Stomach (tissue), 19 donors: ENCODE measurements at places on chromosomes 1 and 21. TPM values are rescaled to one million over a fixed set of nuclear protein-coding genes. Genes with fewer than 3 reads are reported as not detected.

DNA sequence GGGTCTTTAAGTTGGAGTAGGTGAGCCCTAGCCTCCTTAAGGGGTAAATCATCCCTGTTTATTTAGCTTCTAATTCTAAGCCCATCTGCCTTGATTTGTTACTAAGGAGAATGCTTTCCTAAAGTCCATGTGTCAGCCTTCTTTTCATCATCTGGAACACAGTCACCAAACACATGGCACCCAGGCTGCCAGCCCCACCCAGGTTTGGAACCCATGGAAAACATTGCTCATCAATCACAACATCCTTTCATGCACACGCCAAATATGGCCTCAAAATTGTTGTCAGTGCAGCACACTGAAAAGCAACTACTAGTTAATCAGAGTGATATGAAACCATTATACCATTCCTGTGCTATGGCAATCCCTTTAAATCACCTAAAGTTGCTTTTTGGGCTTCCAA is 386.7 kb upstream of the ESRRG start:
- no peak for DNase-seq

GRCh38 chr1:108785264-108785663 is 38.8 kb downstream of the STXBP3 start:
- no peak for DNase-seq

DNA sequence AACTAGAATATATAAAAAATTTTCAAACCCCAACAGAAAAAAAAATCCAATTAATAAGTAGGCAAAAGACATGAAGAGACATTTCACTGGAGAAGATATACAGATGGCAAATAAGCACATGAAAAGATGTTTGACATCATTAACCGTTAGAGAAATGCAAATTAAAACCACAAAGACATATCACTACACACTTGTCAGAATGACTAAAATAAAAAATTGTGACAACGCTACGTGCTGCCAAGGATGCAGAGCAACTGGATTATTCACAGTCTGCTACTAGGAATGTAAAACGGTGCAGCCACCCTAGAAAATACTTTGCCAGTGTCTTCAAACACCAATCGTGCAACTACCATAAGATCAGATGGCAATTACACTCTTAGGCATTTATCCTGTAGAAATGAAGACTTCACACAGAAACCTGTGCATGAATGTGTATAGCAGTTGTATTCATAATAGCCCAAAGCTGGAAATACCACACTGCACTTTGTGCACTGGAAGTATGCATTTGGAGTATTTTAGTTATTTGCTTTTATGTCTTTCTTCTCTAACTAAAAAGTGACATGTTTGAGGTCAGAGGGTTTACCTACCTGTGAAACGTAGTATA is 75.3 kb upstream of the PALMD start:
- DNase-seq, result no peak

Gene S100A3
- not detected for total RNA-seq

Gene CHI3L2
- not detected for total RNA-seq

DNA sequence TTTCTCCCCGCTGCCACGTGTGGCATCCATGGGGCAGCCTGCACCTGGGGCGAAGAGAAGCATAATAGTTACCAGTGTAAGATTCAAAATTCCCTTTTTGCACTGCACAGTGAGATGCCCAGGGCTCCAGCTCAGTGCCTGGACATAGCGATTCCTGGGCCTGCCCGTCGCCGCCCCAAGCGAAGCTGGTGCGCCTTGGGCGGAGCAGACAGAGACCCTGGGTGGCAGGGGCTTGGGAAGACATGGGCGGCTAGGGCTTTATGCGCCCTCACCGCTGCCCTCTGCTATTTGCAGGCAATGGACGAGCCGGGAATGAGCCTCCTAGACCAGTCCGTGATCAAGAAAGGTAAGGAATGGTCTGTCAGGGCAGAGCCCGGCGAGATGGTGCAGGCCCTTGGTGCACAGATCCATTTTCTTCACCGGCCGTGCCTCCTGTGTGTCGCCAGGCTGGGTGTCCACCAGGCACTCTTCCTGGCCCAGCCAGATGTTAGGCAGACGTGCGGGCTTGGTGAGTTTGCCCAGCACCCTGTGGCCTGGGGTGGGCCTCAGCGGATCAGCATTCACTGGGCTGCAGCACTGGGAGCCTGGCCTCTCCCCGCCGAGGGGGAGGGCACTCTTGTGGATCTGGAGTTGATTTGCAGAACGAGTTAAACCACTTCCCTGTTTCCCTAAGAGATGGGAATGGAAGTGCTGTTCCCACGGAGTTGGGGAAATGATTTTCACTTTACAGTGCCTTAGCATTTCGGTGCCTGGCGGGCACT is 1.7 kb downstream of the TFAP2E start:
- DNase-seq, result no peak

DNA sequence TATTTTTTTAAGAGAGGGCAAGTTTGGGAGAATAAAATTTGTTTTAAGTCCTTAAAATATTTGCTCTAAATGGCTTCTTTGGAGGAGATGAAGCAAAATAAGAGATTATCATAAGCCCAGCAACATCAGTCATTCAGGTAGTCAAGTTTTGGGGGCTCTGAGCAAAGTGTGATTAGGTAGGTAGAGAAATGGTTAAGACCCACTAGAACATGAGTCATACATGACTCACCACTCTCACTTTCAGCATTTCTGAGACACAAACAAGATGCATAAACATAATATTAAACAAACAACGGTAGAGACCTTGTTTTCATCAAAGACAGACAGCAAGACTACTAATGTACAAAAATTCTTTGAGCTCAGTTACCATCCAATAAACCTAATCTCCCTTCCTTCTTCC is 272.2 kb downstream of the LMO4 start:
- DNase-seq, result no peak

GRCh38 chr21:42685036-42685435 is 31.6 kb downstream of the PDE9A start:
- no peak for DNase-seq

Gene MANEAL
- not detected for total RNA-seq

DNA sequence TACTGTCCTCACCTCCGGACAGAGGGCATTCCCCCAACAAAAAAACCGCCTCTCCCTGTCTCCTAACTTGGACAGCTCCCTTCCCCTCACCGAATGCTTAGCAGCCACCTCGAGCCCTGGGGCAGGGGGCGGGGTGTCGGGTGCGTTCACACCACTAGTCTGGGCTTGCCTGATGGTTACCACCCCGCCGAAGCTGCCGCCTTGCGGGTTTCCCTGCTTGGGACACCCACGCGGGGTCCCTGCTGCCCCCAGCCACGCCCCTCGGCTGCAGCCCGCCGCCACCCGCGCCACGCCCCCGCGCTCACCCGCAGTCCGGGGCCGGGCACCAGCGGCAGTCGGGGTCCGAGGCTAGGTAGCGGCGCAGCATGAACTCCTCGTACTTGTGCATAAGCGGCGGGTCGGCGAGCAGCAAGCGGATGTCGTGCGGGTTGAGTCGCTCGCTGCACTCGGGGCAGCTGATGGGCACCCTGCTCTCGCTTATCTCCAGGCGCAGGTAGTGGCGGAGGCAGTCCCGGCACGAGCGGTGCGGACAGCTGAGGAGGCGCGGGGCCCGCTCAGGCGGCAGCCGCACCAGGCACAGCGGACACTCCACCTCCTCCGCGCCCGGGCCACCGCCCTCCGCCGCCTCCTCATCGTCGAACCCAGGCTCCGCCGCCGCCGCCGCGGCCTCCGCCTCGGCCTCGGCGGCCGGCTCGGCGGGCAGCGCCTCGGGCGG is 706 bp downstream of the RNF19B start:
- DNase-seq, result peak; percentile 83

DNA sequence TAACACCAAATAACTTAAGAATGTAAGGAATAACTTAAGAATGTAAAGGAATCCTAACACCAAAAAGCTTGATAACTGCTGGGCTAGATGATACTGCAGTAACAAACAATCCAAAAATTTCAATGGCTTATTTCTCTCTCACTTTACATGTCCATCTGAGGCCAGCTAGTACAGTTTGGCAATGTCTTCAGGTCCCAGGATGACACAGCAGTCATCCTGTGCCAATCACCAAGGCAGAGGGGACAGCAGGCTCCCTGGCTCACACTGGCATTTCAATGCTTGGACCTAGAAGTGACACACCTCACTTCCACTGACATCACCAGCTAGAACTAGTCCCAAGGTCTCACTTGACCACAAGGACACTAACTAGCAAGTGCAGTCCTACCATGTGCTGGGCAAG is 15.3 kb downstream of the DNAJC11 start:
- no peak for DNase-seq

Gene KRTAP10-9
- not detected for total RNA-seq

DNA sequence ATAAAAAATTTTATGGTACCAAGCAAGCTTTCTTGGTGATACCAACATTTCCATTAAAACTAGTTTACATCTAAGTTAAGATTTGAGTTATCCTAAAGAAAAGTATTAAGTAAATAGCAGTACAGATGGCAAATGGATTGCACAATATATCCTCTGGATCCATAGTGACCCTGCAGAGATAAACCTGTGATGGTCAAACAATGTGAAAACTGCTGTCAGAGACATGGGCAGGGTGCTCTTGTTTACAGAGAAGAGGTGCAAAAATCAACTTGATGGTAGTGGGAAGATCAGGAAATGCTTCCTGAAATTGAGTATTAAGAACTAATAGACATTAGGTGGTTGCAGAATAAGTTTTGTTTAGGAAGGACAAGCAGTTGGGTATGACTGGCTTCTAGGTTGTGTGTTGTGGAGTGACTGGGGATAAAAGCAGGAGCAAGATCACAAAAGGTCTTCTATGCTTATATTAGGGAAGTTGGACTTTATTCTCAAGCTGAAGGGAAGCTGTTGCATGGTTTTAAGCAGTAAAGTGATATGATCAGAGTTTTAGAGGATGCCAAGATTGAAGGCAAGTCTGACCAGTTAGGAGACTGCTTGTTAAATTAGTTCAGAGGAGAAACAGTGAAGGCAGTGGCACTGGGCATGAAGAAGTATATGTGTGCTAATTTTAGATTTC is 9.9 kb downstream of the TTC3 start:
- DNase-seq, result no peak

Gene WNT3A
- not detected for total RNA-seq

Gene PPM1J
- 1.3 TPM for total RNA-seq

- DNase-seq, result no peak
Observed at GRCh38 chr1:198495631-198496030, 44.8 kb downstream of the ATP6V1G3 start.

GRCh38 chr1:223752721-223753515 is 40.6 kb downstream of the CAPN2 start:
- no peak for DNase-seq

Gene OLIG2
- total RNA-seq, result not detected

DNA sequence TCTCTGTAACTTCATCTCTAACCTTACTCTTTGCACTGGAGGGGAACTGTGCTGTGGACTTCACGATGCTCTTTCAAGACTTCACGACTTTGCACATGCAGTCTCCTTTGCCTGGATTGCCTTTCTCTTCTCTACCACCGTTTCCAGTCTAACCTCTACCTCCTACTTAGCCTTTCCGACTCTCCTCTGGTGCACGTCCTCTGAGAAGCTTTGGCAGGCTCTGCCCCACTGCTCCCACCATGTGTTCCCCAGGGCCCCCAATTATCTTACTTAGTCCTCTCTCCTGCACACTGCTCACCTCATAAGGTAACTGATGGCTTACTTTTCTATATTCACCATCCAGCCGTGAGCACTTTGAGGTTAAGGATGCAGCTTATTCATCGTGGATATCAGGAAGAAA is 101.7 kb upstream of the GJB5 start:
- DNase-seq, result no peak

DNA sequence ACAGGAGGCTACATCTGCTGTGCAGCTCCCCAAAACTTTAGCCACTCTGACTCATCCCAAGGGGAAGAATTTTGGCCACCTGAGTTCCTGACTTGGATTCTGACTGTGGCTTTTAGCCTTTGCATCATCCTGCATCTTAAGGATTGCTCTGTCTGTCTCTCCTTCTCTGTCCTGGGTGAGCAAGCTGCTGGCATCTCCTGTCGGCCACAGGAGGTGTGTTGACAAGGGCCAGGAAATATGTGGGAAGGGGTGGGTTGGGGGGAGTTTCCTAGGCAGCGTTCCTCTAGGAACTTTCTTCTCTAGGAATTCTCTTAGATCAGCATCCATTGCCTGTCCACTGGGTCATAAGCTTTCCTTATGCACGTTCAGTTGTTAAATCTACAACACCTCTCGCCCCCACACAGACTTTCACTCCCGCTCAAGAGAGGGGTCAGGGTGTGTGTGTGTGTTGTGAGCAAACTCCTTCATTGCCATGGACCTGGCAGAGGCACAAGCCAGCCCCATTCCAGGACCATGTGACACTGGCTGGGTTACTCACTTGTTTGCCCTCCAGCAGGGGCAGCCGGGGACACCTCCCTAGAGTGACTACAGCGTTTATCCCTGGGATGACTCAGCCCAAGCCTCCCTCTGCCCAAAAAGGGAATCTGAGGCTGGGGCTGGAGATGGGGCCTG is 145.0 kb upstream of the DUSP10 start:
- DNase-seq, result peak; percentile 42

Gene DPH5
- total RNA-seq, result 3.1 TPM

DNA sequence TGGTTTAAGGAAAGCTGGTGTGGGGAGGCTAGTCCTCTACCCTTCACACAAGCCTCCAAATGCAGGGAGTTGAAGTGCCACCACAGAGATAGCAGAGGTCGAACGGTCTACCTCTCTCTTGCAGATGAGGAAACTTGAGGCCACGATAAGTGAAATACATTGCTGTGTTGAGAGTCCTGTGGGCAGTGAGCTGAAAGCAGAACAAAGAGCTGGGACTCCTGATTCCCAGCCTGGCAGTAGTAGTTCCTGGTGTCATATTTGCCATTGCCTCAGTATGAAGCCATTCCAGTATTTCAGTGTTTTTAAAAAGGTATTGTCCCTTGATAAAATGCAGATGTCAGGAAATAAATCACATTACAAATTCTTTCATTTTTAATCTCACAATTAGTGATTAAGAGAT is 28.6 kb downstream of the AK4 start:
- DNase-seq, result no peak
